ENCODE measurements at places on chromosomes 2 and 18.

DNA sequence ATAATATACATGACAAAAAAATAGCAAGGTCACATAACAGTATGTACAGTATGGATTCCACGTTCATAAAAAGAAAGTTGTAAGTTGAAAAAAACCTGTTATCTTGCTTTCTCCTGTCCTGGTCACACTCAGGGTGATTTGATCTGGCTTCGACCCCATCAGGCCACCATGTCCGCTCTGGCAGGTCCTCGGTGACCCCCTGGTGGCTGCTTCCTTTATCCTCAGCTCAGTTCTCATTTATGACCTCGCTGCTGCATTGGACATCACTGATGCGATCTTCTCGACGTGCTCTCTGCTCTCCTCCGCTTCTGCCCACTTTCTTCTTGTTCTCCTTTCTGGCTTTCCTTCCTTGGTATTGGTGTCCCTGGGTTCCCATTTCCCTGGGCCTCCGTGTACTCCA, 29.7 kb downstream of the DGKD start:
- no peak for DNase-seq

- DNase-seq, result no peak
These were observed 494 bp upstream of the ROCK1 start for GRCh38 chr18:21112140-21112473.

DNA sequence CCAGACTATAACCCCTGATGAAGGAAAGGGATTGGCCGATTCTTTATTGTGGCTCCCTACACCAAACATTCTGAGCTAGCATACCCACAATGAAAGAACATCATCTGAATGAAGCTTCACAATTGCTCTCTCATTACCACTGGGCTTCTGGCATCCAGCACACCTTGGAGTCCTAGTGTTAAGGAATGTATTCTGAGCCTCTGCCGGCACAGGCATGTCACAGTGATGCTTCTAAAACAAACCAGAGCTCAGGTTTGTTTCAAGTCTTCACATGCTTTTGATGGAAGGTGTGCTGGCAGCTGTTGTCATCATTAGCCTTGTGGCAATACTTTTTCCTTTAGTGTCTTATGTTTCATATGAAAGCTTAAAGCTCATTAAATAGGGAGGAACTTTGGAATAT, 76.3 kb upstream of the RBBP8 start:
- DNase-seq, result no peak

GRCh38 chr2:79082987-79083386, 4.8 kb downstream of the REG1B start:
- DNase-seq, result no peak

- peak; percentile 74 for DNase-seq
These were observed 100.1 kb upstream of the ASAP2 start for GRCh38 chr2:9106338-9107167.

Data from kidney capillary endothelial cell (primary cell).